ENCODE measurements at places on chromosomes 3 and 15.

GRCh38 chr15:100484443-100484842 is 44.3 kb downstream of the CERS3 start:
- DNase-seq: no peak

DNA sequence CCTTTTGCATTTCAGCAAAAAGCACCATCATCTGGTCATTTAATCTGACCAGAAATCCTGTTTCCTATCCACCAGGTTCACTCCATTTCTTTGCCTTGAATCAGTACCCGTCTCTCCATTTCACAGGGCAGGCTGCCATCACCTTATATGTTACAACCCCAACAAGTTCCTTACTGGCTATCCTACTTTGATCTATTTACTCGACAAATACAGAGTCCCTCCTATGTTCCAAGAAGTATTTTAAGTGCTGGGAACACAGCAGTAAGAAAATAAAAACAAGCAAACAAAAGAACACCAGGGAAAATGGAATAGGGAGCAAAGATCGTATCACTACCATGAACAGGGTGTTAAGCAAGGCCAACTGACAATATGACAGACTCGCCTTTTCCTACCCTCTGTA is 295.2 kb upstream of the WNT5A start:
- no peak for DNase-seq

DNA sequence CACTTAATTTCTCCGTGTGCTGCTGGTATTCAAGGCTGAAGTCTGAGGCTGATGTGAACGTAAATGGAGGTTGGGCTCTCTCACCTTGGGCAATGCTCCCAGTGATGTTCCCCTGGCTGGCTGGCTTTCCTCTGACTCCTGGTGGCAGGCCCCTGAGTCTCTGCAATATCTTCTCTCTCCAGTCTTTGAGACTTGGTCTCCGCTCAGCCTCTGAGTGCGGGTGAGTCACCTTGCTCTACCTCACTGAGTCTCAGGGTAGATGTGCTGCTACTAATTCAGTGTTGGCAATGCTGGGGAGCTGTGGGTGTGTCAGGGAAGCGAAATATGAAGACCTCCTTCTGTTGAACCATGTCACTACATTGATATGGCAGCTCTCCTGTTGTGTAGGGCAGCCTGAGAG is 31.3 kb upstream of the TRIM59 start:
- no peak for DNase-seq

DNA sequence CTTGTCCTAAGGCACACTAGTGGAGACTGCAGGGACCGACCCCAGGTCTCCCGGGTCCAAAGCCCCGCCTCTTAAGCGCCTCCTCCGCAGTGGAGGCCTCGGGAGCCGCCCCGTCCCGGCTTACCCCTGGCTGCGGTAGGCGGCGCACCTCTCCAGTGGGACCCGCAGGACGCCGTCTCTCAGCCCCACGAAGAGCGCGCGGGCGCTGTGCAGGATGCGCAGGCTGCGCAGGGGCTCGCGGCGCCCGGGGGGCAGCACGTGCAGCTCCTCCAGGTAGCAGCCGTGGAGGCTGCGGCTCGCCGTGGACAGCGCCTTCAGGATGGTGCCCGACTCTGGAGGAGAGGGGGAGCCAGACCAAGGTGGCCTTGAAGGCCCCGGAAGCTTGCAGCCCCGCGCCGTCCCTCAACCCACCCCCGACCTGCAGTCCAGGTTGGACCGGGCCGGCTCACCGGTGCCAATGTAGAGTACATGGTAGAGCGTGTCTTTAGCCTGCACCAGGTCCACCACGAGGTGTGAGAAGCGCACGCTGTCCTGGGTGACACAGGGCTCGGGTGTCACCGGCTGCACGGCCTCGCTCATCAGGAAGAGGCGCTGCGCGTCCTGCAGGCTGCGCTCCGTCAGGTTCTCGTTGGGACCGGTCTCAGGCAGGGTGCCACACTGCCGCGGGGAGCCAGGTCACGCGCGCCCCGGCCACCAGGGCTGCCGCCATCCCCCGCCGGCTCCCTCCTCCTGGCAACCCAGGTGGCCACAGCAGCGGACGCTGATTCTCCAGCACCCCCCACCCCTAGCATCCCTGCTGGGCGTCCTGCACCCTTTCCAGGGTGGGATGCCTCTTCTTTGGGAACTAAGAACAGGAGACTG is 105.5 kb downstream of the SEMA5B start:
- DNase-seq: no peak

- no peak for DNase-seq
Measured at GRCh38 chr15:34769711-34770110, 14.9 kb upstream of the GJD2 start.

DNA sequence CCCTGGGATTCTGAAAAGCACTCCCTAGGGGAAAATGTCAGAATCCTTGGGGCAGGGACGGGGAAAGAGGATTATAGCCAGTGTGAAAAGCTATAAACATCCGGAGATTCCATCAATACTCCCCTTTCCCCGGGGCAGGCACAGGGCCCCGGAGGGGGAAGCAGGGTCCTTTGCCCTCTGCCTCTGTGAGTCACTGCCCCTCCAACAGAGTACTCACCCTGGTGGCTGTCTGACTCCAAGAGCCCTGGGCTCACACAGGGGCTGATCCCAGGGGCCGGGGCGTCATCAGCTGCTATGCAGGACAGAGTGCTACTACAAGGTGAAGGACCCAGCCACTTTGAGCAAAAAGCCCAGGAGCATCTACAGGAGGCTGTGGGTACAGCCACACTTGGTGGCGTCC is 133.0 kb upstream of the PRR20G start:
- no peak for DNase-seq

DNA sequence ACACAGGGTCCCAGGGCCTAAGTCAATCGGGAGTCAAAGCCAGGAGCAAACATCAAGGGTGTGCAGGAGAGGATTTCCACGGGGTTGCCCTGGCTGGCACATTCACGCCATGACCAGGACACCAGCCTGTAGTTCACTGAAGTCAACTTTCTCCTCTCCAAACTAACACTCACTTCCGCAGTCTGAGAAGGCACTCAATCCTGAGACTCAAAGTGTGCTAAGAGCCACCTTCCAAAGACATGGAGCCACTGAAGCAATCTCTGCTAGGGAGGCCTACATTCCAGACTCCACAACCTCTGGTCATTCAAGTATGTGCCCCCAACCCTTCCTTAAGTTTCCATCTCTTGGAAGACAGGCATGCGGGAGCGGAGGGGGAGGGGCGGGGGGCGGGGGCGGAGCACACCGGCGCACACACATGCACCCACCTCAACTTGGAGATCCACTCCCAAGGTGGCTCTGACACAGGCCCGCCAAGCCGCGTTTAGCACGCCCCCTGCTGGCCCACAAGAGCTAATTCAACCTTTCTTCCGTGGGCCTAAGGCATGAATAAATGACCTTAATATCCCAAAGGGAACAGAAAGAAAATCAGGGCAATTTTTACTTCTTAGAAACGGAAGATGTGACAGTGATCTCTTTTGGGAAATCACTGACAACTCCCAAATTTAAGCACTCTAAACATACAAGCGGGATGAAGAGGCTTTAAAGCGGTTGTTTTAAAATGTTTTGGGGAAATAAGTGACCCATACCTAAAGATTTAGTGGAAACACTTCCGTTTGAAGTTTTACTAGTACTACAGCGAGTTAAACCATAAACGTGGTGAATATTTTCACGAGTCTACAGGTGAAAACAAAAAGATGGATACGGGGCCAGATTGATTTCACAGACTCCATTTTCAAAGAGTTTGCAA is 162.5 kb upstream of the CHRNA7 start:
- DNase-seq: no peak

- DNase-seq: no peak
Measured at GRCh38 chr15:51332206-51333147, 5.9 kb downstream of the CYP19A1 start.

DNA sequence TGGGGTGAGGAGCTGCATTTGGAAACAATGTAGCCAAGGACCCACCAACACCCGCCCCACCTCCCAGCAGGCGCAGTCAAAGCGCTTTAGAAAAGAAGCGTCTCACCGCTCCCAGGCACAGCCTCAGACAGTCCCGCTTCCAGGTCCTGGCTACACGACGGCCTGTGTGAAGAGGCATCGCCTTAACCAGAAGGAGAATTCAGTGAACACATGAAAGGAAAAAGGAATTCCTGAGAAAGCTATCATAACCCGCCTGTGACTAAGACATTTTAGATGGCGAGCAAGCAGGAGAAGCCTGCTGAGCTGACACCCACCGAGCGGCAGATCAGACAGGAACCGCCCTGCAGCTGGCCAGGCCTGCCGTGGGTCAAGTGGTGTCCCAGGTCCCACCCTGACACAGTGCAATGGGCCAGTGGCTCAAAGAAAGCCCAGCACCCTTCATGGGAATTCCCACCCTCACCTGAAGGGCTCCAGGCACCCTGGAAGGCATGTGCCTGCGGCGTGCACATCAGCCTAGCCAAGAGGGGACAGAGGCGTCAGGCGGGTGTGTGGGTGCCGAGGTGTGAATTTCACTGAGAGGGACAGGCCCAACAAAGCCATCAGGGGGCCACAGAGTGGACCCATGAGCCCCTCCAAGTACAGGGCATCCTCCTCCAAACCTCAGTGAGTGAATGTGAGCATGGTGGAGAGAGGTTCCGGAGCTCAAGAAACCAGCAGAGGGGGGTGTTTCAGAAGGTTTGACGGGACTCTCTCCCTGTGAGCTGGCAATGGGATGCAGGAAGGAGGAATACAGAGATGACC is 144.8 kb downstream of the NSMCE3 start:
- no peak for DNase-seq

DNA sequence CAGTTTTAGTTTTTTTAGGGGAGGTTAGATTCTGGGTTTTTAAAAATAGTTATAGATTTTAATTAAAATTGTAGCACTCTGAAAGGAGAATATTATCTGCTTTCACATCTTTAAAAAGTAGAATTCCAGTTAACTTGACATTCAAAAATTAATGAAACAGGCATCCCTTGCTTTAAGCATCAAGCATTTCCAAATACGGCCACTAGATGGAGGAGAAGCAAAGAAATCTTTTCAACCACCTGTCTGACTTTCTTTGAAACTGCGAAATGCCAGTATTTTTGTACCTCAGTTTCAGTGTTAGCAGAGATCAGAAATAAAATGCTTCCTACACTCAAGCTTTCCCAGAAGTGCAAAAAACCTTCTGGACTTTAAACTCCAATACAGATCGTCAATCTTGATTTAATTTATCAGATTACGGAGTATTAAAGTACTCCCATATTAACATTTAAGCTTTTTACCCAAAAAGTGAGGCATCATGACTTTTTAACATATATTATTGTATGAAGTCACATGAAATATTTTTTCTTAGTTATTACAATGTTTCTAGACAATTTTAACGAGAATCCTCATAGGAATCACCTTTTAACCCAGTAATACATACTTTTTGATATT is 153.3 kb downstream of the P3H2 start:
- no peak for DNase-seq

- DNase-seq: no peak
Measured at GRCh38 chr3:145936971-145937370, 224.0 kb downstream of the PLOD2 start.

DNA sequence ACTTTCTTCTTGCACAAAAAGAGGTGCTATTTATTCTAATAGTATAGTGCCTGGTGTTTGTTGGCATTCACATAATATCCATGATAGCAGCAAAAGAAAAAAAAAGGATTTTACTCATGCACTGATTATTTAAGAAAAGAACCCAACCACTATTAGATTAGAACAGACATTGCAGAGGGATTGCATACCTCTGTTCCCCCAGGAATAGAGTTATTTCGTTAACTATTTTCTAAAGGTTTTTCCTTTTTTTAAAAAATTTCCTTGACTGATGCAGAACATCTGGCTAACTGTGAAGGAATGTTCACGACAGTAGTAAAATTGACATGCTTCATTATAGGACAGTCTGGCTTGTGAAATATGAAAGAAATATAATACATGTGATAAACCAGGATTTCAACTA is 136.6 kb upstream of the PTX3 start:
- DNase-seq: no peak

DNA sequence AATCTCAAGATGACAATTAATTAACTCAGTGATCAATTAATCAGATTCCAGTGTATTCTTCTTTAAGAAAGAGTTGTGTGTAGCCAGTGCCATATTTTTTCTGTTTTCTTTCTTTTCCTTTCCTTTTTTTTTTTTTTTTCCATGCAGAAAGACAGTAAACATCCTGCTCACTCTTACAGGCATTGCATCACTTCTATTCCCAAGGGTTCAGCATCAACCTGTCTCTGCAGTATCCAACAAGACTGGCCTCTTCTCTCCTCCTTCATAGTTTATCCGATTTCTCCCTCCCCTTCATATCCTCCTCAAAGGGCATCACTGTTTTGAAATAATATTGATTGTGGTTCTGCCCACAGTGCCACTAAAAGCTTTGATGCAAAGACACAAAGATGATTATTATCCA is 17.0 kb upstream of the SLC9A9 start:
- DNase-seq: no peak

- no peak for DNase-seq
Measured at GRCh38 chr3:155026999-155027591, 53.0 kb upstream of the MME start.

- DNase-seq: no peak
Measured at GRCh38 chr15:56886363-56886931, 32.0 kb upstream of the TCF12 start.

Measured in activated CD8-positive, alpha-beta memory T cell treated with anti-CD3 and anti-CD28 coated beads for 1 hour (primary cell).